ENCODE measurements at places on chromosomes 2 and 18.

GRCh38 chr2:98234776-98235175, 111.5 kb upstream of the CNGA3 start:
- DNase-seq, result no peak

DNA sequence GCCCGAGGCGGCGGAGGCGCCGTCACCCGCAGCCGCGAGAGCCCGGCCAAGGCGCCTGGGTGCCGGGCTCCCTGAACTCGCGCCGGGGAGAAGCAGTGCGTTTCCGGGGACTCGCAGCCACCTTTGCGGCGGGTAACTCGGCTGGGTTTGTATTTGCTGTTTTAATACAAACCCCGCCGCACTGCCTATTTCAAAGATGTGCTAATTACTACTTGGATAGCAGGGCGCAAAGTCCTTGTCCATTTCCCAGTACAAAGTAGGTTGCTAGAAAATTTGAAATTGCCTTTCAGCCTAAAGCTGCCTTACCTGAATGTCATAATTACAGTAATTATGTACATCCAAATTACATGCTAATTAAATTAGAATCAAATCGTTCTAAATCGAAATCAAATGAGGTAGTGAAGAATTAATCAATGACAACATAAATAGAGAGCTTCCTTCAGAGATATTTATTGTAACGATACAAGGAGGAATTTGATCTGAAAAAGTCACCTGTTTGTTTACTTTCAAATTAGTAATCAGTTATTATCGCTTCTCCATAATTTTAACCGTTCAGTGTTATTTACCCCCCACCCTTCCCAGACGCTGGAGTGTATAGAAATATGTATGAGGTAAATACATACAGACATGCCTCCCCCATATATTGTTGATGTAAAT, 8.1 kb downstream of the SP9 start:
- DNase-seq, result no peak

DNA sequence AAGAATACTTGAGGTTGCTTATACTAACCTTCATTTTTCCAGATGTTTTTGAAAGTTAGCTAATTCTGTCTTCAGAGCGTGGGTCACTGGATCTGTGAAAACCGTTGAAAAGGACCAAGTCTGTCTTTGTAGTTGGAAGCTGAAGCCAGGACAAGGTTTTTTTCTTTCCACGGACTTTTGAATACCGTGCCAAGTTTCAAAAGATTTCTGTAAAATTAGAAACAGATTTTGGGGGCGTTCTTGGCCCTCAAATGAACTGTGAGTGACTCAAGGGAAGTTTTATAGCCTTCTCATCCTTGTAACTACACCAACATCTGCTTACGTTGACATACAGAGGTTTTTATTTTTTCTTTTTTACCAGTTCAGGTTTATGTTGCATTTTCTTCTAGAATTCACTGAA, at the start of gene FAP:
TSS of gene FAP (minus strand) at position 152 of the 400 bp plus-strand sequence. CDS start at position 34, 118 bp downstream.
- DNase-seq, result no peak

DNA sequence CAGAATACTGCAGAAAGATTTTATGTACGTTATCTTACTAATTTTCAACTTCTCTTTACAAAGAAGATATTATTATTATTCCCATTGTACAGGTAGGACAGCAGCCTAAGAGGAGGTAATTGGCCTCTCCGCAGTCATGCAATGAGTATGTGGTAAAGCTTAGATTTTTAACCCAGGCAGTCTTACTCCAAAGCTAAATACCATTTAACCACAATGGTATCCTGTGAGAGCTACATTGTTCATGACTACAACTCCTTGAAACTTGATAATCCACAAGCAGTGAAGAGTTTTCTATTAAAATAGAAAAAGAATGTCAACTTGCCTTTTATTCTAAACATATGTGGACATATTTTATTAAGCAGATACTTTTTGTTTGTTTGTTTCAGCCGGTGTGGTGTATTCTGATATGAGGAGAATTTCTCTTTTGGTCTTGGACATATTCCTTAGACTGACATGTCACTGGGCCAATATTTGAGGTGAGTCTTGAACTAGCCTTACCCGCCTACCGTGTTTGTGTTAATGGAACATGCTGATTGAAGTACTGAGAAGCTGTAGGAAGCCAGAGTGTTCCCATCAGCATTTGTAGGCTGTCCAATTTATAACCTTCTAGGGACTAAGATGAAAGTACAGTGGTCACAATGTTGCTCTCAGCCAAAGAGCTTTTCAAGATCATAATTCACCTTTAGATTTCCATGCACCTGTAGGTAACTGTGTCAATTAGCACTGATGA, 293.9 kb upstream of the DCC start:
- no peak for DNase-seq

GRCh38 chr2:1995987-1996386, 251.7 kb upstream of the PXDN start:
- DNase-seq, result peak; percentile 45

DNA sequence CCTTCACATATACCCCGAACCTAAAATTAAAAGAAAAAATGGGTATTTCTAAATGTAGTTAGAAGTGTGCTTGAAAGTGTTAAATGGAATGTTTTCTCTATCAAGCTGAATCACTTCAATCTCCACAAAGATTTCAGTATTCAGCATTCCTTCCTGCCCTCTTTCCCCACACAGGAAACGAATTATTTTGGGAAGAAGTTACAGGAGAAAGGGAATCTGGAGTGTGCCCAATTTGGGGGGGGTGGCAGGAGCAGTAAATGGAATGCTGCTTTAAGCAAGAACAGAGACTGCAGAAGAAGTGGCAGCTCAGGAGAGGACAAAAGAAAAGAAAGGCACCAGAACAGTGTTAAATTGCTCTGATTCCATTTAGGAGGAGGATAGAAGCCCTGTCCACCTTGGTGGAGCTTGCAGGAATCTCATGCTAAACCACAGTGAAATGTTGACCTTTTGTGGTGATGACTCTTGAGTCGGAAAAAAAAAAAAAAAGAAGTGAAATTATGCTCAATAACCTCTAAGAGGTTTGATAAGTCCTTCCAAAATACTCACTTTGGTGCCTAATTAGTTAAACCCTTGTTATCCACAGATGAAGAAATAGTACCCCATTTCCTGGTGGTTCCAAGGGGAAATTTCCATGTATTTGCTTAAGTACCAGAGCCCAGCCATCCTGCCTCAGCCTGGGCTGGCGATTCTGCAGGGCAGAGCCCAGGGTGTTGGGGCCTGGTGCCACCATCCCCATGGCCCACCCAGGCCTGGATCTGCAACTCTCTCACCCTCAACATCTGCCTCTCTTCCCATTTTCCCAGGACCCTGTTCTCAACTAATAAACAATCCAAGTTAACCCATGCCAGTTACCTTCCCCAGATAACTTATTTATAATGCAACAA, 56.5 kb downstream of the MYO5B start:
- no peak for DNase-seq

DNA sequence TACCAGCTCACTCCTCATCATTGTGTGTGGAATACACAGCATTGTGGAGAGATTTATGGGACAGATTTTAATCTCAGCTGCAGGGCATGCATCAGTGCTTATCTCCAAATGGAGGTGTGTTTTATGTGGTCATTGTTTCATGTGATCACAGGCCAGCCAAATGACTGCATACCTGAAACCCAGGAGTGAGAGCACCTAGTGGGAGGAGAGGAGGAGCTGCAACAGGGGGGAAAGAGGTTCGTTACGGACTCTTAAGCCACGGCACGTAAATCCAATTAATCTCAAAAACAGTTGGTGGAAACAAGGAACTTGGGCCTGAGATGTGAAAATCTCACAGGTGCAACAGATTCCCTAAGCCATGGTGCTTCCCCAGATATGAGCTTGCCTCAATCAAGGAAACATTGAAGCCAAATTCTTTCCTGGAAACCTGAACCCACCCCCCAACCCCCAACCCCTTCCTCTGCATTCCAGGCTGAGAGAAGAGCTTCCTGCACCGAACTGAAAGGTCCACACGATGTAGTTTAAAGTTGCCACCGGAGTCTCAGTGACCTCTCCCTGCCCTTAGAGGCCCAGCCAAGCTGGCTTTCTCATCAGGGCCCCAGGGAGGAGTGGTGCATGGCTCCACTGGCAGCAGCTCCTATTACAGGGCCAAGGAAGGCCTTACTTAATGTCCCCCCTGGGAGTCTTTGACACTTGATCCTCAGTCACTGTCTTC, 167.4 kb downstream of the C1D start:
- DNase-seq, result no peak

DNA sequence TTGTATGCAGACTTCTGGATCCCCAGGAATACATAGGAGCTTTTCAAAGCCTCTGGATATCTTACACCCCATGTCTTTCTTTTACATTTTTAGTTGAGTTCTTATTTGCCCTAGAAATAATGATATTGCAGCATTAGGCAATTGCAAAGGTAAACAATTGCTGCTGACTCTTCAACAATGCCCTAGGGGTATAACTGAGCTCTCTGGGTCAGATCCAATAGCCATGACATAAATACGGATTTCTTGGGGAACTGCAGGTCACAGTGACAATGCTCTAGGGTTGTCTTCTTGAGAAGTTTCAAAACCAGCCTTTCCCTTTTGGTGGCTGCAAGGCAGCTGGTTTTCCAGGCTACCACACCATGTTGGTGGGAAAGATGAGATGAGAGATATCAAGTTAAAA, 16.5 kb upstream of the OR6B3 start:
- no peak for DNase-seq

GRCh38 chr2:165407466-165407865, 62.0 kb upstream of the CSRNP3 start:
- no peak for DNase-seq

- no peak for DNase-seq
These were observed 68.6 kb downstream of the CCDC93 start for GRCh38 chr2:117945296-117945695.

GRCh38 chr2:63488118-63488713, 100.1 kb downstream of the WDPCP start:
- DNase-seq, result no peak

GRCh38 chr2:10271509-10271908, 31.2 kb upstream of the HPCAL1 start:
- peak; percentile 58 for DNase-seq

DNA sequence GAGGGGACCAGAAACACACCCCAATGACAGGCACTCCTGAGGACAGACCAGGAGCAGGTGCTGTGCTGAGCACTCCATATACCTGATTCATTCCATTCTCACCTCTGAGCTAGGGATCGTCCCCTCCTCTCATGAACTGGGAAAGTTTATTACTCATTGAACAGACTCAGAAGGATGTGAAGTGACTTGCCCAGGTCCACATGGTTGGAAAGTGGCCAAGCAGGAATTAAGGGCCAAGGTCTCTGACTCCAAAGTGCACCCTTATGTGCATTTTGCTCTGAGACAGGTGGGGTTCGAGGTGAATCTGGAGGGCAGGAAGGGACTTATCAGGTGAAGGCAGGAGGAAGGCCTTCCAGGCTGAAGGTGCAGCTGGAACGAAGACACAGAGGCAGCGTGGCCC, 25.1 kb upstream of the PLB1 start:
- no peak for DNase-seq

DNA sequence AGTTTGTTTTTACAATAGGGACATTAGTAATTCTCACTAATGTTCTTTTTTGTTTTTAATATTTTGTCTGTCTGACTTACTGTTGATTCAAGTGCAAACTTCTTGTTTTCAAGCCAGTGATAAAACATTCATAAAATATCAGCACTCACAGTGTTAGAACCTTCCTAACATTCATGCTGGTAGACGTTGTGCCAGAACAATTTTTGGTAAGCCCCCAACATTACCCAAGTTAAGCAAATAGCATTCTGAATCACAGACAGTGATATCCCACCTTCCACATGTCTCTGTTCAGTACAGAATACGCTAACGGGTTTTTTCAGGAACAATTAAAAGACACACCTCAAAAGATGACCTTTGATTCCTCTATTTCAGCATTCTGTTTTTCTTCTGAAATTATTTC, 390.3 kb downstream of the ARHGAP15 start:
- no peak for DNase-seq

GRCh38 chr2:31193806-31194205, 23.5 kb downstream of the CAPN14 start:
- DNase-seq, result peak; percentile 43

DNA sequence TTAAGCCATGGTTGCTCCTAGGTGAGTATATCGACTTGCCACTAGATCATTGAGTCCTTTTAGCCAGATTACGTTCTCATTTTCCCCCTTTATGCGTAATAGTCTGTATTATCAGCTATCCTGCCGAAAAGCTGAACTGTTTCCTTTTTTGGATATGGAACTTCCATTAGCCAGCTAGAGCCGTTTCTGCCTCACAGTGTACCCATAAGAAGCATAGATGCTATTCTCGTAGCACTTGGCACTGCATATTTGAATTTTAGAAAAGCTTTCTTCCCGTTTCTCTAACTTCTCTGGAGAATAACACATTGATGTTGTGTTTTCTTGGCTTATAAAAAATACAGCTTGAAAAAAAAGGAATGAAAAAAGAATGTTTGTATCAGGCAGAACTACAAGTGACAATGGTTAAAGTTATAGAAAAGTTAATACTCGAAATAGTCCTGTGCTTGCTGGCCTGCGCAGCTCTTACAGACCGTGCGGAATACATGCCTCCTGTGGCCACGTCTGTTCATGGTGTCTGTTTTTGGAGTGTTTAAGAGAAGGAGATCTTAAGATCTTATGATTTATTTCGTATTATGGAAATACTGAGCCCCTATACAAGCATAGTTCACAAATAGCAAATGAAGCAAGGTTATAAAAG, 710 bp downstream of the DUSP19 start:
- DNase-seq, result no peak

- DNase-seq, result no peak
These were observed 157.8 kb downstream of the CYRIA start for GRCh38 chr2:16507655-16508489.

DNA sequence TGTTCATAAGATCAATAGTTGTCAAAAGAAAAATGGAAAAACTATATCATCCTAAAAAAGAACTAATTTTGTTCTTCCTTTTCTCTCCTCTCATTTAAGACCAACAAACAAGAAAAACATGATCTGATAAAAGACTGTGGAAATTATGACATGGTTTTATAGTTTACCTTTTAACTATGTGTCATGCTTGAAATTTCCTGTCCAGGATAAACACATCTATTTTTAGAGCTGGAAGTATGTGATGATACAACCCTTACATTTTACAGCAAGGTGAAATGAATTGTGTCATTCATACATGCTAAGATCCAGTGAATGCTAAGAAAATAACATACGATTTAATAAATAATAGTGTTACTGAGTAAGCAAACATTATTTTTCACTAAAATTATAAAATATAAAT, 89.9 kb downstream of the GULP1 start:
- DNase-seq, result no peak

- DNase-seq, result no peak
These were observed 54.7 kb downstream of the DTNB start for GRCh38 chr2:25618676-25619075.

- no peak for DNase-seq
These were observed 2.8 kb downstream of the SP9 start for GRCh38 chr2:174337337-174338146.

DNA sequence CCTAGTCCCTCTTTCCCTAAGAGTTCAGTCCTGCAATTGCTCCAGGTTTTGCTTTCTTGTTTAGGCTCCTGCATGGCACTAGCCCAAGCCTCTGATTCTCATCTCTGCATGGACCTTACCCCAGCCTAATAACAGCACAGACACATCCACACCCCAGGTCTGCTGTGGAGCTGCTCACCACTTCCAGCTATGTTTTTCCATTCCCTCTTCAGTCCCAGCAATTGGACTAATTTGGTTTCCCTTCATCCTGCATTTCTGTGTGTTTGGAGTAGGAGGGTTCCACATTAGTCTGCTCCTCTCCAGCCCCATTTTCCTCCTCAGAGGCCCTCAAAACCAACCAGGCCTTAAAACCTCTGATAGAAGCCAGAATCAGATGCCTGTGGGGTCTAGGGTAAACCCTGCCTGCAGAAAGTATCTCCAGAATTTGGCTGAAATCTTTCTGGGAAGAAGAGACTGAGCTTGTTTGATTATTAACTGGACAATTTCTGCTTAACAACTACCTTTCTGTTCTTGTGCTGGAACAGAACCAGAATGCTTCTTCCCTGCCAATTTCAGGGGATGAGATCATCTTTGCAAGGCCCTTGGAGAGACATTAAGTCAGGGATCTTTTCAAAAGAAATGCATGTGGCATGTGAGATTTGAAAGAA, 95.9 kb downstream of the GFPT1 start:
- no peak for DNase-seq
